Osteoblast (primary cell): ENCODE measurements at places on chromosomes 1 and 21. TPM values are rescaled to one million over a fixed set of nuclear protein-coding genes. Genes with fewer than 3 reads are reported as not detected.
A peak's percentile ranks its signal among the peaks of the same experiment; 100 is the strongest.

Gene FBXO2
- 0.29 and 0.36 TPM in 2 replicates for total RNA-seq

Gene FHAD1
- total RNA-seq = 0.72 and 1.8 TPM in 2 replicates

Gene TEX38
- total RNA-seq = 0.29 TPM in 1 of 2 replicates, not detected in the other

Gene KCNJ9
- not detected in 2 replicates for total RNA-seq

Gene KRTAP21-3
- total RNA-seq = not detected in 2 replicates

Gene PDZK1IP1
- not detected in 2 replicates for total RNA-seq

Gene LORICRIN
- not detected in 2 replicates for total RNA-seq

DNA sequence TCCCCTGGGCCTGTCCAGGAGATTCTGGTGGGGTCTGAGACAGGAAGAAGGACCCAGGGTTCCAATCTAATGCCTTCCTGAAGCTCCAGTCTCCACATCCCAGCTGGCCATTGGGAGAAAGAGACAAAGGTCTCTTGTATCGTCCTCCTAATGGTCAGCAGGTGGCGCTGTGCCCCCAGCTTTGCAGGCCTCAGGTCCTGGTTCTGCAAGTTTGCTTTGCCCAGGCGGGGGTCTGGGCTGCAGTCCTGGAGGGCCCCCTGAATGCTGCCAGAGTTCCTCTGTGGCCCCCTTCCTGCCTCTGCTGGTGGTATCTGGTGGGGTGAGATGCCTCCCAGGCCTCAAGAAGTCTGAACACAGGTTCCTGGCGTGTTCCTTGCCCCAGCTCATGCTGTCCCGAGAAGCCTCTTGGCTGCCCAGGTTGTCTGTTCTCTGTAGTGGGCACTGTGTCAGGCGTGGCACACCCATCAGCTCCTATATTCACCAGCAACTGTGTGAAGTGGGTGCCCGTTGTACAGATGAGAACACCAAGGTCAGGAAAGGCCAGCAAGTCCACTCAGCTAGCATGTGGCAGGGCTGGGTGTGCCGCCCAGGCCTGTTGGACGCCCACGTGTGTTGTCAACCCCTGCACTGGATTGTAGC lies 33.8 kb upstream of the CSF3R start:
- DNase-seq = peak; percentile 95

DNA sequence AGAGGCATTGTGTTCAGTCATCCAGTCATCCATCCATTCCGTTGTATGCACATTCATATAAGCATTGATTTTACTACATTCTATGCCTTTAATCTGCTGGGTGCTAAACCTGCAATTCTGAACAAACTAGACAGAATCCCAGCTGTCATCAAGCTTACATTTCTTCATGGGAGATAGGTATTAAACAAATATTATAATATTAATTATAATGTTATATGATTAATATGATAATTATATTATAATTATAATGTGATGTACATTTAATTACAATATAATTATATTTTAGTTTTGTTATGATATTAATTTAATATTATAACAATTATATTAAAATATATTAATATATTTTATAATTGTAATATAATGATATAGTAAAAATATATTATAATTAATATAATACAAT lies 112.4 kb downstream of the BRINP3 start:
- no peak for DNase-seq

DNA sequence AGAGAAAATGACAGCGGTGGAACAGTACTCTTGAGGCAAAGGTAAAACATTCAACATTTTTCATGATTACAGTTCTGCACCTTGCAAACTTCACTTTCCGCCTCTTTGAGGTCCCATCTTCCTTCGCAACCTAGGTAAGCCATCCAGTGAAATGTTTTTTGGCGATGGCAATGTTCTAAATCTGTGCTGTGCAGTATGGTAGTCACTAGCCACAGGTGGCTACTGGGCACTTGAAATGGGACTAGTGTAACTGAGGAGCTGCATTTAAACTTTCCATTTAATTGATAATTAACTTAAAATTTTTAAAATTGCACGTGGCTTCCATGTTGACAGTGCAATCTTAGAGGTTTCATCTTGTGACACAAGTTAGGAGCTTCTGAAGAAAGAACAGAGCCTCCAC lies 13.0 kb downstream of the EXOC8 start:
- no peak for DNase-seq

DNA sequence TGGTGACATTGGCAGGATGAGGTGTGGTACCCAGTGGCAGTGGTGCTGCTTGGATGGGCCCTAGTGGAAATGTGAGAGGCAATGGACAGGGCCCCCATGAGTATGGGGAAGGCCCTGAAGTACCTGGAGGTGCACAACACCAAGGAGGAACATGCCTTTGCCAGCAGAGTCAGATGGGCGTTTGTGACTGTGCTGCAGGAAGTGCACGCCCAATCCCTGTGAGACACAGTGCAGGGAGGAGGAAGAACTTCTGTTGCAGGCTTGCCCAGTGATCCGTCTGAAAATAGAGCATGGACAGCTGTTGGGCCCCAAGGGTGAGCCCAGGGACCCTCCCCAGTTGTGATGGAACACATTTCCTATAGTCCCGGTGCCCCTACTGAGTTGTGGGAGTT lies 42.7 kb downstream of the GJA5 start:
- no peak for DNase-seq

DNA sequence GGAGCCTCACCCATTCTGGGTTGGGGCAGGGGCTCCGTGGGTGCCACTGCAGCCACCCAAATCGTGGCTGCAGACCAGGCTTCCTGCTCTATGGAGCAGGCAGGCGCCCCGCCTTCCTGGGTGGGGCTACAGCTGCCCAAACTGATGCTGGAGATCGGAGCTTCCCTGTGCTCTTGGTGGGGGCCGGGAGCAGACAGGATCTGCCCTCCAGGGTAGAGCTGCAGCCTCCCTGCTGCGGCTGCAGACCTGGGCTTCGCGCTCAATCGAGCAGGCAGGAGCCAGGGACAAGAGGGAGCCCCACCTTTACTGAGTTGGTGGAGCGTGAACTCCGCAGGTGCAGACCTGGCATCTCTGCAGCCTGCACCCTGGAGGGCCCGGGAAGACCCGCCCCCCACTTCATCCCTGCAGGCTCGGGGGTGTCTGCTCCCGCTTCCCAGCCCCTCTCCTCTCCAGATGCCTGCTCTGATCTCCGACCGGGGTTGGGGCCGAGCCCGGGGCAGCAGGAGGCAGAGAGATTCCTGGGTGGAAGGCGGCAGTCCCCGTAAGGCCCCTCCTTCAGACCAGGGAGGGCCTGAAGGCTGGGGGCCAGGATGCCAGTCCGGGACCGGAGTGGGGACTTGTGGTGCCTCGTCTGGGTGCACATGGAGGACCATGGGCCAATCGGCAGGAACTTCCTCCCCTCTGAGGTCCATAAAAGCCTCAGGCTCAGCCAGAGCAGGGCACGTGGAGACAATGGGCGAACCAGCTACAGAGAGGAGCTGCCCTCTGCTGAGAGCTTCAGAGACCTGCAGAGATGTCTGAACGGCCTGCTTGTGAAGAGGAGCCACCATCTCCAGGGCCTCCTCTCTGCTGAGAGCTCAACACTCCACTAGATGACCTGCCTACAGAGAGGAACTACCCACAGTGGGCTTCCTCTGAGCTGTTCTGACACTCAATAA lies 359.3 kb downstream of the SMYD3 start:
- DNase-seq = no peak

DNA sequence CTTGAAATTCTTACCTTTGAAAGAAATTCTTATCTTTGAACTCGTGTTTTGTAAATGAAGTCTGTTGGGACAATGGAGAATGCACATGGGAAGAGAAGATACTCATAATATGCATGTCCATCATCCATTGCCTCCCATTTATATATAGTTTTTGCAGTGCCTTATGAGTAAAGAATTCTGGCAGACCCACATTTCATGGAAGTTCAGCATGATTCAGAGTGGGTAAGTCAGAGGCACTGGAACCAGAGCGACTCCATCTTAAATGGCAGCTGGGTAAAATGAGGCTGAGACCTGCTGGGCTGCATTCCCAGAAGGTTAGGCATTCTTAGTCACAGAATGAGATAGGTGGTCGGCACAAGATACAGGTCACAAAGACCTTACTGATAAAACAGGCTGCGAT lies 13.8 kb downstream of the LAX1 start:
- DNase-seq = no peak

GRCh38 chr1:6401673-6402072 lies 8.1 kb upstream of the ACOT7 start:
- no peak for DNase-seq

DNA sequence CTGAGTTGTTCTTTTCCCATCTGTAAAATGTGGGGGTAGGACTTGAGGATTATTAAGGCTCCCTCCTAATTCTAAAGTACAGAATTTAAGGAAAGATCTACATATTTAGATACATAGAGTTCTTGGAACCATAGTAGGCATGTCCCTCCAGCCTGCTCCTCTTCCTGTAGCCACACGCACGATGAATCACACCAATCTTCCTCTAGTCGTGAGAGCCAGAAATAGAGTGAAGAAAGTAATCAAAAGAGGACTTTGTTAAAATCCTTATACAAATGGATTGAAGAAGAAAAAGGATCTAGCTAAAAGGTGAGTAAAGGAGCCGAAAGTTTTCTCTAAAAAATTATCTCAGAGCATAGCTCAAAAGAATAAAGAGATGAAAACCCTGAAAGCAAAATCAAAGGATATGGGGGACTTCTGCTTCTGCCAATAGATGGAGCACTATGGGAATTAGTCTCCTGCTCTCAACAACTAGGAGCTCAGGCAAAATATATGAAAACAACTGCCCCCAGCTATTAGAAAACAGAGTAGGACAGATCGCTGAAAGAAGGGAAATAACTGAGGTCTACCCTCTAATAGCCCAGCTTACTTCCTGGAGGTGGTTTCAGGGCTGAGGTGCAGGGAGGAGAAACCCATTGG lies 8.5 kb downstream of the C1orf141 start:
- DNase-seq = peak; percentile 72

GRCh38 chr1:91404151-91405012 lies at the start of gene HFM1:
Gene HFM1, minus strand, starts transcription at chr1:91404837. Its CDS starts 3,755 bp downstream, at chr1:91401082.
- peak; percentile 88 for DNase-seq

GRCh38 chr1:10664251-10664650 lies 132.2 kb downstream of the CASZ1 start:
- no peak for DNase-seq

DNA sequence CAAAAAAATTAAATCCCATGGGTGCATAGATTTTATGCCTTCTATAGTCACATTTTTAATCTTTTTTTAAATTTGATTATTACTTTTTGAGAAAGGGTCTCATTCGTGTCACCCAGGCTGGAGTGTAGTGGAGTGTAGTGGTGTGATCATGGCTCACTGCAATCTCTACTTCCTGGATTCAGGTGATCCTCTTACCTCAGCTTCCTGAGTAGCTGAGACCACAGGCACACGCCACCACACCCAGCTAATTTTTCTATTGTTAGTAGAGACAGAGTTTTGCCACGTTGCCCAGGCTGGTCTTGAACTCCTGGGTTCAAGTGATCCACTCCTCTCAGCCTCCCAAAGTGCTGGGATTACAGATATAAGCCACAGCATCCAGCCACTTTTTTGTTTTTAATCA lies 10.4 kb downstream of the CBR3 start:
- DNase-seq = no peak

DNA sequence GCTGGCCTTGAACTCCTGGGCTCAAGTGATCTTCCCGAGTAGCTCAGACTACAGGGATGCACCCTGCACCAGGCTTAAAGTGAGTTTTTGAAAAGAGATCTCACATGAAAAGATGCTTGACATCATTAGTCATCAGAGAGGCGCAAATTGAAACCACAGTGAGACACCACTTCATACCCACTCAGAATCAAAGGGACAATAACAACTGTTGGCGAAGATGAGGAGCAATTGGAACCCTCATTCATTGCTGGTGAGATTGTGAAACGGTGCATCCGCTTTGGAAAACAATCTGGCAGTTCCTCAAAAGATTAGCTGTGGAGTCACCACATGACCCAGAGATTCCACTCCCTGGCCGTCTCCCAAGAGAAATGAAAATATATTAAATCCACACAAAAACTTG lies 122.3 kb downstream of the PGBD5 start:
- peak; percentile 77 for DNase-seq

DNA sequence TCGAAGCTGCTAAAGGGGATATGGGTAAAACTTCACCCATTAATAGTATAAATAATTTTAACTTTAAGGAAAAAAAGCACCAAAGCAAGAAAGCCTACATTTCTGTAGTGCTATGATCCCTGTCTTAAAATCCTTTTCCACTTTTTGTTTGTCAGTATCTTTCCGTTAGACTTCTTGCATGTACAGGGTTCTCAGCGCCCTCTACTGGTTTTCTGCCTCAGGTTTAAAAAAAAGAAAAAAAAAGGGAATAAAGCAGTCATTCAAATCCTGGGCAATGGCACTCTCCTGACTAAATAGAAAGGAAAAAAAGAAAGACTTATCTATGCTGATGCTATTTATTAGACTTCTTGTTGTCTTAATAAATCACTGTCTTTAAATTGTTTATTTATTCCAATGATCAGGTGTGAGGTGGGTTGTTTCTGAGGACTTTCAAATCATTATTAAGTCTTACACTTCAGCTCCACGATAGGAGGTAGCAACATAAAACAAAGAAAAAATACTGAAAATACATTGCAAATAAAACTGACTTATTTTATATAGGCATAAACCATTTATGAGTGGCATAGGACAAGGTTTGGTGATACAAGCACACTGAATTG lies 475.4 kb upstream of the NR5A2 start:
- no peak for DNase-seq

- DNase-seq = no peak
Measured at GRCh38 chr21:44812640-44813039, 5.2 kb downstream of the SUMO3 start.

DNA sequence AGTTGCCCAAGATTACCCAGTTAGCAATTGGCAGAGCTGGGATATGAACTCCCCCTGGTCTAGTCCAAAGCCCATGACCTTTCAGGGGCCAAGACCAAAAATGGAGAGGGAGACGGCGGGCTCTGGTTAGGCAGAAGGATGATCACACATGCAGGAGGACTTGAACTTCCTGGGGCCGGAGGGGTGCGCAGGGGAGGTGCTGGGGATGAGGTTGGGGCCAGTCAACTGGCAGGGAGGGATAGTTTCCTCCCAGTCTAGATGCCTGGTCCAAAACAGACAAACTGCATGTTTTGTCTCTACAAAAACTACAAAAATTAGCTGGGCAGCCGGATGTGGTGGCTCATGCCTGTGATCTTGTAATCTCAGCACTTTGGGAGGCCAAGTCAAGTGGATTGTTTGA lies 78.1 kb downstream of the NKAIN1 start:
- no peak for DNase-seq

DNA sequence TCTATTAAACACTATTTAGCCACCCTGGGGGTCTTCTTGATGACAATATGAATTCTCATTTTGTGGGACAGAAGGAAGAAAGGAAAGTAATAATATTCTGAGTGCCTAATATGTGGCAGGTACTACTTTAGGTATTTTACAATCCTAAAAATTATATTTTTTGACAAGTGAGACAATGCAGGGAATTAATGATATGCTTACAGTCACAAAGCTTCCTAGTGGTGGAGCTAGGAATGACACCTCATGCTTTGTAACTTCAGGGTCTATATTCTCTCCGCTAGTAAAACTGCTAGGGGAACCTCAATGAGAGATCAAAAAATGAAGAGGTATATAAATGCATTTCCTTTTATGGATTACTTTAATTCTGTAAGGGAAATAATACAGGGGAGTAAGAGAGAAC lies 44.3 kb downstream of the TPR start:
- DNase-seq = no peak
